ENCODE measurements at places on chromosomes 2 and 18.

DNA sequence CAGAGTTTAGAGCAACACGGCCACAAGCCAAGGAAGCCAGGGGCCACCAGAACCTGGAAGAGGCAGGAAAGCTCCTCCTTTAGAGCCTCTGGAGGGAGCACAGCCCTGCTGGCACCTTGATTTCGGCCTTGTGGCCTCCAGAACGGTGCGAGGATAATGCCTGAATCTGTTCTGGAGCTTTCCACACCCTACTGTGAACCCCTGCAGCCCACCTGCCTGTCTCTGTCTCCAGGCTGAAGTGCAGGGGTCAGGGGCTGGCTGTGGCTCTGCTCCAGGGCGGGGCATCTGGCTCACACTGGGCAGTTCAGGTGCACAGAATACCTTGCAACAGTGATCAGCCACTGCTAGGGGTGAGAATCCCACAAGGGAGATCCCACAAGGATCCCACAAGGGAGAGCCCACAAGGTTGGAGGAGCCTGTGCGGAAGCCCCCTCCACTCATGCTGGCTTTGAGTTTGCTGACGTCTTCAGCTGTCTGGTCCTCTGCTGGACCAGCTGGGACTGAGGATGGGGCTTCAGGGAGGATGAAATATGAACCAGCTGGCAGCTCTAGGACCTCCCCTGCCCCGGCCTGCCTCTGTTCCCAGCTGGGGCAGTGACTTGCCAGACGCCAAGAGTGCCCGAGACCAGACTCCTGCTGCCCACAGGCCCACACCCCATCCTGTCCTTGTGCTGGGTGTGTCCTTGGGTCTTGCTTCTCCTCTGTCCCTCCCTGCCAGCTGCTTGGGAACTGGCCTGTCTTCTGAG lies 56.4 kb upstream of the OTOS start:
- DNase-seq = no peak

GRCh38 chr18:5452943-5453443 lies 90.8 kb downstream of the EPB41L3 start:
- no peak for DNase-seq

DNA sequence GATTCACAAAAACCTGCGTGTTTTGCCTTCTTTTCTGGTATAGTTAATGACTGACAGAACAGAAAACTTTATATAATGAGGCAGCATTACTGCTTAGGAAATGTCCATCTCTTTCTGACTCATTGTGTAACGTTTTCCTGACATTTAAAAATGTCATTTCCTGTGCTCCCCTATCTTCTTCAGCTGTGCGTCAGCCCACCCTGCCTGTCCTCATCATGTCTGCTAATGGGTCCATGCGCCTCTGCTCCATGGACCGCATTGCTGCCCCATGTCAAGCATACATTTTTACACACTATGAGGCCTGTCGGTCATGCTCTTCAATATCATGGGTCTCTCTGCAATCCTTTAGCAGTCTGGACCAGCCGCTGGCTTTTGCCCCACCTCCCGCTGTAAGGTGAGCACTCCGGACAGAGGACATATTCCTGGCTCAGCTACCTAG lies 234.3 kb downstream of the CDCA7 start:
- no peak for DNase-seq

DNA sequence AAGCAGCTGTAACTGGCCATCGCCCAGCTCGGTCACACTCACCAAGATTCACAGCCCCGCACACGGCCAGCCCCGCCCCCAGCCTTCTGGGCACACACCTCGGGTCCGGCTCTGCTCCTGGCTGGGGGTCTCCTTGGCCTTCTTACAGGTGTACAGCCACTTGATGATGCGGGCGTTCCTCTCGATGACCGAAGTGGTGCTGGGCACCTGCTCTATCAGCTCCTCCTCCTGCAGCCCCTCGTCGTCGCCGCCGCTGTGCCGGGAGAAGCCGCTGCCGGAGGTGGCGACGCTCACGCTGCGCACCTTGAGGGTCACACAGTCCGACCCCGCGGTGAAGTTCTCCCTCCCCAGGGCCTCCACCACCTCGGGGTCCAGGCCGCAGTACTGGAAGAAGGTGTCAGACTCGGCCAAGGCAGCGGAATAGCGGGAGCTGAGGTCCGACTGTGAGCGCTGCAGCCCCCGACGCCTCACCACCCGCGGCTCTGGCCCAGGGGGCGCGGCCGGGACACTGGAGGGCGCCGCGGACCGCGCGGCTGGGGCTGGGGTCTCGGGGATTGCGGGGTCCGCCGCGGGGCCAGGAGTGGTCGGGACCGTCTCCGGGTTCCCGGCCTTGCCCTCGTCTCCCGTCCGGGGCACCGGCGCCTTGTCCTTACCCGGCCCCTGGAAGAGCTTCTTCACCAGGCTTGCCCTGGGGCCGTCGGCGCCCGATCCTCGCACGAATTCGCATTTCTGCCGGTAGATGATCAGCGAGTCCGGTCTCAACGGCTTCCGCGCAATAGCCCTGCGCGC lies 769 bp downstream of the FAM110C start:
- DNase-seq = no peak

GRCh38 chr2:238640486-238640885 lies 207.4 kb upstream of the TWIST2 start:
- no peak for DNase-seq

GRCh38 chr2:164069540-164069939 lies 333.7 kb upstream of the FIGN start:
- no peak for DNase-seq
